ENCODE measurements at places on chromosomes 1 and 21.

DNA sequence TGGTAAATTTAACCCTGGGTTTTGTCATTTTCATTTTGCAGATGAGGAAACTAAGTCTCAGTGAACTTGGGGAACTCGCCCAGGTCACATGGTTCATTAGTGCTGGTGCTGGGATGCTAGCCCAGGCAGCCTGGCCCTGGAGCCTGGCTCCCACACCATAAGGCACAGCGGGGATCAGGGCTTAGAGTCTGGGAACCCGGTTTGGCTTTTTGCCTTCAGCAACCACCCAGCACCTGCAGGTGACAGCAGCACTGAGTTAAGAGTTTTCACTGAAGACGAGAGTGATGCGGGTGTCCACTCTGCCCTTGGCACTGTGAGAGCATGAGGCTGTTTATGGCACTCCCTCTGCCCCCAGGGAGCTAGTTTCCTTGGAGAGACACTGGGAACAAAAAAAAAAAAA, 18.4 kb upstream of the CD101 start:
- DNase-seq = no peak

- peak; percentile 21 for DNase-seq
Observed at GRCh38 chr1:100353071-100353801, 930 bp downstream of the CDC14A start.

GRCh38 chr1:230701434-230701833, 12.5 kb downstream of the AGT start:
- no peak for DNase-seq

DNA sequence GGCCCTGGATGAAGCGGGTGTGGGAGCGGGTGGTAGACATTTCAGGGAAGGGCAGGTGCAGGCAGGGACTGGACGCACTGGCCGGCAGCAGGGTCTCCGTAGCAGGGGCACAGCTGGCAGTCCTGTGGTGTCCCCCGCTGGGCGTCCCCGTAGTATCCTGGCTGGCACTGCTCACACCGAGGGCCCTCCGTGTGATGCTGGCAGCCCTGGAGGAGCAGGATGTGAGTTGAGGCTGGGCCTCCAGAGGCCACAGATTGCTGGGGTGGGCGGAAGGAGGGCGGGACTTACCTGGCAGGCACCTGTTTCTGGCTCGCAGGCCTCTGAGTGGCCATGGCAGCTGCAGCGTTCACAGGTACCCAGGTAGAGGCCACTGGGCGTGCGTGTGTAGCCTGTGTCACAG, 62.3 kb downstream of the LDLRAD2 start:
- DNase-seq = no peak

- no peak for DNase-seq
Observed at GRCh38 chr1:229205854-229206253, 65.1 kb upstream of the RAB4A start.

DNA sequence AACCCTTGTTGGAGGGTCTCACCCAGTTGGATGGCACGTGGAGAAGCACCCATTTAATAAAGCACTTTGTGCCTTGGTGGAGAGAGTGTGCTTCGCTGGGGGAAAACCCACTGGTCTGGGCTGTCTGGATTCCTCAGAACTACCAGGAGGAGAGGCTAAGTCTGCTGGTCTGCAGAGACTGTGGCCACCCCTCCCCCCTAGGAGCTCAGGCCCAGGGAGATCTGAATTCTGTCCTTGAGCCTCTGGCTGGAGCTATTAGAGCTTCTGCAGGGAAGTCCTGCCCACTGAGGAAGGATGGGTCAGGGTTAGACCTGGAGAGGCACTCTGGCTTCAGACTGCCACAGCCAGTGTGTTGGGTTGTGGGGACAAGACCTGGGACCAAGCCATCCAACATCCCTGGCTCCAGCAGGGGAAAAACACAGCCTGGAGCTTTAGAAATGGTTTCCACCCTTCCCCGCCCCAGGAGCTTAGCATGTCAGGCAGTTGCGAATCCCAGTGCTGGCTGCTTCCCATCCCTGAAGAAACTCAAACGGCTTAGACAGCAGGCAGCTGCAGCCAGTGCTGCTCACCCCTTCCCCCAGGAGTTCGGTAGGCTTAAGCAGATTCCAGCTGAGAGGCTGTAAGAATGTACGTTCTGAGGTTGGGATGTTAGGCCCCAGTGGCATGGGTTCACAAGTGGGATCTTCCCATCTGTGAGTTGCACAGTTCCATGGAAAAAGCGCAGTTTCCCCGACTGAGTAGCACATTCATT, 288.3 kb downstream of the TGFB2 start:
- no peak for DNase-seq

- no peak for DNase-seq
Observed at GRCh38 chr1:181660621-181661020, 177.3 kb downstream of the CACNA1E start.

- DNase-seq = peak; percentile 57
Observed at GRCh38 chr1:204520834-204521709, 4.9 kb downstream of the MDM4 start.

- DNase-seq = no peak
Observed at GRCh38 chr1:181604482-181605249, 121.3 kb downstream of the CACNA1E start.

- DNase-seq = no peak
Observed at GRCh38 chr1:32239790-32240139, 7.3 kb upstream of the FAM167B start.

GRCh38 chr1:203733009-203733863, 31.7 kb upstream of the LAX1 start:
- DNase-seq = no peak
